T-helper 17 cell (primary cell): ENCODE measurements at places on chromosomes 4 and X. TPM values are rescaled to one million over a fixed set of nuclear protein-coding genes. Genes with fewer than 3 reads are reported as not detected.
A peak's percentile ranks its signal among the peaks of the same experiment; 100 is the strongest.

RASL11B gene
- not detected for total RNA-seq

- H3K36me3 ChIP-seq: no peaks in the 10 kb centered on the region
- no peak overlapping the region for H3K4me3 ChIP-seq
- no peak overlapping the region for H3K27ac ChIP-seq
- no peak for DNase-seq
- H3K4me1 ChIP-seq: peaks cover 12% of the 10 kb centered on the region
These were observed 43.7 kb upstream of the GPR78 start for GRCh38 chr4:8536467-8536866.

DNA sequence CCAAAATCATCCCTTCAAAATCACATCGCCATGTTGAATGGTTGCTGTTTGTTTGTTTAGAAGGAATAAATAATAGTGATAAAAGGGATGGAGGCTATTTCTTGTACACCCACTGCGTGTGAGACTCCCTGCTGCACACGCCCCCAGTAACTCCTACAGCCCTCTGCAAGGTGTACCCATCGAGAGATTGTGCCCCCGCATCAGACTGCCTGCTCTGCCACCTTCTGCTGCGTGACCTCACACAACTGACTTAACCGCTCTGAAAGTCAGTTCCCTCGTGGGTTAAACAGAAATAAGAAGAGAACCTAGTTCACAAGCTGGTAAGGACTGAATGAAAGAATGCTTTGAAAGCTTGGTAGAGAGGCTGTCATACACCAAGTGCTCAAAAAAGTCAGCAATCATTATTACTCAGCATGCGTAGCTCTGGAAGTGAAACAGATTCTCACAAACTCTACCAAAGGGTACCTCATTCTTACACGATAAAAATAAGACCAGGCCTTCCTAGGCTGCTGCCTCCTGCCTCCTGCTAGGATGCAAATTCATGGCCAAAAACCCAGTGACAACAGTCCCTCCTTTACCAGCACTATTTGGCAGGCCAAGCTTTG, 147.1 kb downstream of the CPEB2 start:
- no peak overlapping the region for H3K4me3 ChIP-seq
- no peaks in the 10 kb centered on the region for H3K4me1 ChIP-seq
- DNase-seq: no peak
- H3K27me3 ChIP-seq: peaks cover 7% of the 10 kb centered on the region

PAK3 gene
- 2.7 TPM for total RNA-seq

PABPC5 gene
- total RNA-seq: not detected

DNA sequence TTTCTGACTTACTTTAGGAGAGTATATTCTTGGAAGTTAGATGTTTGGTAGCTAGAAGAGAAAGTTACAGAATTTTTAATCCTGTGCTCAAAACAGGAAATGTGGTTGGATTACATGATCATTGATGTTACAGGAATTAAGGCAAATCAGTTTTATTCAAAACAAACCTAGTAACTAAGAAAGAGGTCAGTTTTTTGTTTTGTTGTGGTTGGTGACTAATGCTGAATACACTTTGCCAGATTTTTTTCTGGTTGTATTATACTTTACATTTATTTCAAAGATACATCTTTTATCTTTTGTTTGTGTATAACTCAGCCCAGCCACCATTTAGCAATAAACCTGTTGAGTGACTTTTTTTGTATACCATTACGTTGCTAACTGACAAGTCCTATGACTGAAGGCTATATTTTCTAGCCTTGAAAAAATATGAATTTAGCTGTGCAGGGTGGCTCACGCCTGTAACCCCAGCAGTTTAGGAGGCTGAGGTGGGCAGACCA, 116.7 kb downstream of the KLHL8 start:
- no peak for DNase-seq
- H3K36me3 ChIP-seq: peaks cover 8% of the 10 kb centered on the region
- H3K27me3 ChIP-seq: no peaks in the 10 kb centered on the region
- peak overlapping the region; percentile 75 for H3K4me3 ChIP-seq
- H3K4me1 ChIP-seq: peaks cover 43% of the 10 kb centered on the region
- peak overlapping the region; percentile 99 for H3K27ac ChIP-seq
